Spleen (tissue), 13 donors: ENCODE measurements at places on chromosomes 4 and X. TPM values are rescaled to one million over a fixed set of nuclear protein-coding genes. Genes with fewer than 3 reads are reported as not detected.

DNA sequence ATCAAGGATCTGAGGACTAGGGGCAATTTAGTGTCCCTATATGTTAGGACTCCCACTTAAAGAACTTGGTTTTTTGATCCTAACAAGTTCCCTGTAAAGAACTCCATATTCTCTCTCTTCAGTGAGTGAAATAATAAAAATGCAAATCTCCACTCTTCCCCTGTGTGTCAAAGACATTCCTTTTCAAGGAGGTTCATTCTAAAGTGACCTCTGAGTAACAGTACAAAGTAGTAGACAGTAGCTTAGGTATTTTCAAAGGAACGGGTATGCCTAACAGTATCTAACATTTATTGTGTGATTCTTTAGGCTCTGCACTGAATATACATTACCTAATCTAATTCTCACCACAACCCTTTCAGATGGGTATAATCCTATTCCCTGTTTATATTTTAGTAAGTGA lies 58.4 kb upstream of the SCOC start:
- DNase-seq, result no peak
- H3K4me1 ChIP-seq, result no peaks in the 10 kb centered on the region
- no peak overlapping the region for H3K27ac ChIP-seq
- no peaks in the 10 kb centered on the region for H3K36me3 ChIP-seq
- no peak overlapping the region for H3K4me3 ChIP-seq

The RAB33A gene
- 4.4 TPM for polyA plus RNA-seq

The PUDP gene
- 9.4 TPM for polyA plus RNA-seq

The SYTL4 gene
- polyA plus RNA-seq, result 2.2 TPM

The HELQ gene
- 13.2 TPM for polyA plus RNA-seq
